ENCODE measurements at places on chromosomes 1 and 21.
A peak's percentile ranks its signal among the peaks of the same experiment; 100 is the strongest.

- peak; percentile 99 for DNase-seq
These were observed at the start of gene H6PD for GRCh38 chr1:9234223-9235095. Gene H6PD (plus strand): TSS chr1:9234774. CDS start chr1:9244935, 10,161 bp downstream.

DNA sequence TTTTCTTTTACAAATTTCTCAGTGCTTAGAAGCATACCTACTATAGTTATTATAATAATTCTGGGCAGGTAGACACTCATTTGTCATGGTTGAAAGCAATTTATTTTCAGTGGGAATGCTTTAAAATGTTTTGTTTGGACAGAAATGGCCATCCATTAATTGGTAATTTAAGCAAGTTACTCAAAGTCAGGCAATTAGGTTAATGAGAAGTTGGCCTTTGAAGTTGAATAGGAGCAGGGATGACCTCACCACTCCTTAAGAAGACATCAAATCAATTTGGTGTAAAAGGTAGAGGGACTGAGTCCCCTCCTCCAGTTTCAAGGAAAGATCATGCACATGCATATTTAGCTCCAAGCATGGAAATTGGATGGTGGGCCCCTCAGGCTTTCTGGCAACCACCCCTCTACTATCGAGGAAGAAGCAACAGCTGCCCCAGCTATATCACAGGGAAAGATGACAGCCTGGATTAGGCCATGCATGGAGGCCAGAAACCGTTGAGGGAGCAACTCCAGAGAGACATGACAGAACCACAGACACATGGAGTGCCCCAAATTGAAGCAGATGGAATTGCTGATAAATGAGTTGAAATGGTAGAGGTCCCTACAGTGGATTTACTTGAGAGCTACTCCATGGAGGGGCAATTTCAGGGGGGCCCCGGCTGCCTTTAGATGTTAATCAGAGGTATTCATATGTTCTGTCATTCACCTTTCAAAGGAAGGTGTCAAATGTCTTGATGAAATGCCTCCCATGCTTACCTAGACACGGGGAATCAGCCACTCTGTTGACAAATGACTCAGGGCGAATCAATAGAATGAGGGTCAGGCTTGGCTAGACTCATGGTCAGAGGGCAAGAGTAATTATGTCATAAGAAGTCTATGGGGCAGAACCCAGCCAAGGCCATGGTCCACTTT lies 26.7 kb downstream of the HLX start:
- DNase-seq, result no peak

- DNase-seq, result no peak
These were observed 11.8 kb upstream of the BMP8B start for GRCh38 chr1:39800471-39800835.

DNA sequence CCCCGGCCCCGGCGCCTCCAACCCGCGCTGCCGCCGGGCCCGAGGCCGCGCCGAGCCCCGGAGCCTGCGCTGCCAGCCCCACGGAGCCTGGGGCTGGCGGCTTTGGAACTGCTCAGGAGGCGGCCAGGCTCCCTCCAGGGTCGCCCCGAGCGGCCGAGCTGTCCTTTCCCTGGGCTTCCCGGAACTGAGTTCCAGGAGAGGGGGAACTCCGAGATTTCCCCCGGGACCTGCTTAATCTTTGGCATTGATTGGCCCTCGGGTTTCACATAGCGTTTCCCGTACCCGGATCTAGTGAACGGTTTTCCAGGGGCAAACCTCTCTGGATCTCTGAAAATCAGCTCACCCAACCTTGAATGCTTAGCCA lies 504 bp downstream of the H6PD start:
- peak; percentile 71 for DNase-seq

DNA sequence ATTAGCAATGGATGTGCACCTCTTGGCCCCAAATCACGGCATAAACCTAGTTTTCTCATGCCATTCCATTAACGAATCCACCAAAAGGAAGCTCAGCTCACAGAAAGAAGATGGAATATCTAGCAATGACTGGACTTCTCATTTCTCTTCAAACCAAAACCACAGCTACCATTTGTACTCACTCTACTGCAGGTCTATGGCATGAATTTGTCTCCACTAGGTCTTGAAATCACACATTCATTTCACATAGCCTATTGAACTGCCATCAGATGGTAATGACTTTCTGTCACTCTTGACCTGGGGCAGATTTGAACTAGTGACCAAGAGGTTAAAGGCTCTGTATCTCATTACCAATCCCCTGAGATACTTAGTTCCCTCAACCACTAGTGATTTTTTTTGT lies 382.7 kb downstream of the DPYD start:
- DNase-seq, result no peak

GRCh38 chr1:18064534-18064933 lies 43.1 kb upstream of the IGSF21 start:
- DNase-seq, result no peak

GRCh38 chr1:160006312-160006940 lies 25.4 kb downstream of the PIGM start:
- peak; percentile 81 for DNase-seq

DNA sequence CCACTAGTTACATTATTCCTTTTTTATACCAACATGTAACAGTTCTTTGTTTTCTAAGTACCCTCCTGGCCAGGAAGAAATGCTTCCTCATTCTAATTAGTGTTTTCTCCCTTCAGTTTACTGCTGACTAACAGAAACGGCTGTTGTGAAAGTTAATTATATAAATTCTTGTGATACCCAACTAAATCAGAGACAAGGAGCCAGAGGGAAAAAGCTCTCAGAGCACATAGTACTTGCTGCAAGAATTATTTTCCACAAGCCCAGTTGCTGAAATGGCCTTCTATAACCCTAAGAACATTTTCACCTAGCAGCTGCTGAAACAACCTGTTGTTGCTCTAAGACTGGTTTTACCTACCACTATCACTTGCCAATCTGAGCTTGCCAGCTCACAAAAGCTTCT lies 82.4 kb downstream of the FAF1 start:
- no peak for DNase-seq

DNA sequence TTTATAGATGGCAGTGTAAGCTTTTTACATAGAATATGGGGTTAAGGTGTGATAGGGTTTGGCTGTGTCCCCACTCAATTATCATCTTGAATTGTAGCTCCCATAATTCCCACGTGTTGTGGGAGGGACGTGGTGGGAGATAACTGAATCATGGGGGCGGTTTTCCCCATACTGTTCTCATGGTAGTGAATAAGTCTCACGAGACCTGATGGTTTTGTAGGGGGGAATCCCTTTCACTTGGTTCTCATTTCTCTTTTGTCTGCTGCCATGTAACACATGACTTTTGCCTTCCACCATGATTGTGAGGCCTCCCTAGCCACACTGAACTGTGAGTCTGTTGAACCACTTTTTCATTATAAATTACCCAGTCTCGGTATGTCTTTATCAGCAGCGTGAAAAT lies 290.3 kb upstream of the B3GALT2 start:
- no peak for DNase-seq

- no peak for DNase-seq
These were observed 33.3 kb upstream of the ZBTB40 start for GRCh38 chr1:22418312-22418711.

- no peak for DNase-seq
These were observed 742 bp downstream of the TMEM222 start for GRCh38 chr1:27322569-27323240.

DNA sequence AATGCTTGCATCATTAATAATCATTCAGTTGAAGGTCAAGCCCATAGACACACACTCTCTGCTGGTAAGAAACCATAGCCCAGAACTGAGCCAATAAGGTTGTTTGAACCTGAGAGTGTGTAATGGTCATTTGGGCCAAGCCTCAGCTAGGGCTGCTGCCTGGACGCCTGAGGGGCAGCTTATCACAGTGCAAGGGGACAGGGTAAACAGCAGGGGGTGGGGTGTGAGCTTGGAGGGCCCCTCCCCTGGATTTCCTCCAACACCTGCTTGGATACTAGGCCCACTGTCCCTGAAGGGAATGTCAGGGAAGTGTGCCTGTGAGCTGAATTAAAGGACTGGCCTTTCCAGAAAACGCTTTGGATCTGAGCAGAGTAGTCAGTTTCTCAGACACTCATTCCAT lies 24.6 kb upstream of the CNTN2 start:
- no peak for DNase-seq

GRCh38 chr1:77036560-77036959 lies 169.3 kb downstream of the ST6GALNAC5 start:
- DNase-seq, result no peak

- DNase-seq, result no peak
These were observed 95.0 kb upstream of the PPP2R5A start for GRCh38 chr1:212190169-212190568.

DNA sequence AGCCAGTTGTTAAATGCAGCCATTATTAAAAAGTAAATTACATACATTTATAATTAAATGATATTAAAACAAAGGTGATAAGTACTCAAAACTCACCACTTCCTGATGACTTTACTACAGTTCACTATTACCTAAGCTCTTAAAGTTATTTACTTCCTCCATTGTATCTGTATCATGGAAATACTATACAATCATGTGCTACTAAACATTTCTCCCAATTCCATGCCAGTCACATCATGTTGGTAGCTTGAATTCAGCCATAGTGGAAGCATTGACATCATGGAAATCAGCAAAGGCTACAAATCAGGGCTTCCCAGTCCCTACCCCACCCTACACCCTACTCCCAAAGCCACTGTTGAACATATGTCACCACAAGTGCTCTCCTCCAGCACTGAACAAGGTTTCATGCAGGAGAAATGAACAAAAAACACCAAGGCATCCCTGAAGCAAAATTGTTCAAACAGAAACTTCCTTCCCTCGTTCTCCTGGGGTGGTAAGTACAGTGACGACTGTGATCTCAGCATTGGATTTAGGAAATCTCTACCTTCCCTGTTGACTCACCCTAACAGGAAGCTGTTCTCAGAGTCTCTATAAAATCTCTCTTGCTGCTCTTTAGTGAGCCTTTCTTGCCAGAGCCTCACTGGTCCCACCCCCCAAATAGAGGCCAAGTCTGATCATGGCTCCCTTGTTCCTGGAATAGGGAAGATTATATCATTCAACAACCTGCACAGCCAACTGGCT lies 12.7 kb downstream of the VSIG8 start:
- DNase-seq, result no peak

DNA sequence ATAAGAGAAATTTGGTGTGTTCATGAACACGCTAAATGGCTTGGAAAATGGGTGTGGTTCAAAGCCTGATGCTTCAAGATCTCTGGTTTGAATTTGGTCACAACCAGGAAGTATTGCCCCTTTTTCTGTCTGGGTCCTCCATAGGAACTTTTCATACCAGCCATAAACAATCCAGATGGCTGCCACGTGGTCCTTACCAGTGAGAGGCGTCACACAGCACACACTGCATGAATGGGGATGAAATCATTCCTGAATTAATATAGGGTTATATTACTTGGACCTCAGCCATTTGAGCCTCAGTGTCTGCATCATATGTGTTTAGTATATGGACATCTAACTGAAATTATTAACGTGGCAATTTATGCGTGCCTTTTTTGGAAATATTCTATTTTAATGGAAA lies 64.0 kb downstream of the PRRX1 start:
- DNase-seq, result no peak

GRCh38 chr21:38470755-38471154 lies 27.5 kb downstream of the ERG start:
- DNase-seq, result no peak

DNA sequence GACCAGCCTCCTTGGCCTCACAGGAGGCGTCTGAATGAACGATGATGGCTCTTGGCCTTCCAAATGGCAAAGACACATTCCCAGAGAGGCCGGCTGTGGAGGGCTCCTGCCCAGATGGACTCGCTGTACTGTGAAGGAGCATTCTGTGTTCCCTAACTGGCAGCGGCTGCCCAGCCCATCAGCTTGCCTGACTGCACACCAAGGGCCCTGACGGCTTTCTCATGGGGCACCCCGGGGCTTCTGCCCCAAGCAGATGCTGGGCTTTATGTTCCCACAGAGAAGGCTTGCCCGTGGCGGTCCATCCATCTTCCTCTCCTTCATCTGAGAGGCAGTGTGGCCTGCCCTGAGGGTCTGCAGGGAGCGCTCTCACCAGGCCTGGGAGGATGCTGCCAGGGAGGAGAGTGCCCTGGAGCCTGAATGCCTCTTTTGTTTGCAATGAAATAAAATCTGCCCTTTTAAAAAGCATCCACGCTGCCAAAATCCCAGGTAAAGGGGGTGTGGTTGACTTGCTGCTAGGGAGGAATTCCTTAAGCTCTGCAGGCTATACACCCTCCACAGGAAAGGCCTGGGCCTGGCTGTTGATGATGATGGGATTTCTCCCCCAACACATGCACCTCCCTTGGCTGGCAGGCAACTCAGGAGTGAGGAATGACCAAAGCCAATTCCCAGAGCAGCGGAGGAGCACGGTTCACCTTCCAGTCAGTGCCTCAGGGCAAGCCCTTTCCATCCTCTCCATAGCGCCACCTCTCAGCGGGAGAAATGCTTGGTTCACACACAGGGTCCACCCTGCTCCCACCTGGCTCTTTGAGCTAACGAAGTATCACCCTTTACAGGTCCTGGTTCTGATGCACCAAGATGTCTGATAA lies 84.6 kb upstream of the SSX2IP start:
- DNase-seq, result no peak

DNA sequence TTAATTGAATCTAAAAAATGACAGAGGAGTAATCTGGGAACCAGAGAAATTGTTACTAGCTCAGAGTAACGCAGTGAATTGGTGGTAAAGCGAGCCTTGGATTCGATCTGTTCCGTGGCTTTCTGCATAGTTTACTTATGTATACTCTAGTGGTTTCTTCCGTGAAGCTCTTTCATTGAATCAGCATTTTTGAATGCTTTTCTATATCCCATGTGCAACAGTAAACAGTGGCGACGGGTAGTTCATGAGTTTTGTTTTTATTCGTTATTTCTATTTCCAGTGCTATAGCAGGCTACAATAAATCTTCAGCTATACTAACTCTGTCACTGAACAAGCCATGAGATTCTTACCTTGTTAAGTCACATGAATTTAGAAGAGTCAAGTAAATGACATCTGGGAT lies 14.5 kb upstream of the MAP3K7CL start:
- no peak for DNase-seq

DNA sequence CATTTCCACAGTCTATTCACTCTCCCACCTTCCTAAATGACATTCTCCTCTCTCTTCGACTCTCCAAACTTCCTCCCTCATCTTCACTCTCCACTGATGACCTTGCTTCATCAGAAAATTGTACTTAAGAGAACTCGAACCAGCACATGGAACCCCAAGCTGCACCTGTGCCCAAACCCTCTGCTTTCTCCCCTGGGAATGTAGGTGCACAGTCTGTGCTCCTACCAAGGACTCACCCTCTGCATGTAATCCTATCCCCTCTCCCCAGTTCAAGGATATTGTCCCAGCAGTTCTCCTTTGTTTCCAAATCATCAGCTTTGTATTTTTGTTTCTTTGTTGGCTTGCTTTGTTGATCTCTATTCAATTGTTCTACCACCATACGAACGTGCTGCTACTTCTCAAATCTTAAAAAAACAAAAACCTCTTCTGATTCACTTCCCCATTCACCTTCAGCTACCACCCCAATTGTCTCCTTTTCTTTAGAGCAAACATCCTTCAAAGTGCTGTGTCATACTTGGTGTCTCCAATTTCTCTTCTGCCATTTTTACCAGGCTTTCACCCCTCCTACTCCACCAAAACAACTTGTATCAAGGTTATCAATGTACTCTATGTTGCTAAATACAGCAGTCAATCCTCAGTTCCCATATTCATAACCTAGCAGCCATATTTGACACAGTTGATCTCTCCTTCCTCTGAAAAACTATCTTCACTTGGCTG lies 26.8 kb downstream of the RAB3B start:
- DNase-seq, result no peak

All from AG20443 (cell line).